Hematopoietic multipotent progenitor cell treated with erythropoietin and hydrocortisone succinate and interleukin-3 and kit ligand, for 4 days (in vitro differentiated cells): ENCODE measurements at places on chromosomes 3 and 15.
A peak's percentile ranks its signal among the peaks of the same experiment; 100 is the strongest.

GRCh38 chr3:113802795-113803455 lies 35.7 kb upstream of the GRAMD1C start:
- DNase-seq: no peak

GRCh38 chr15:66070220-66070934 lies 183.2 kb downstream of the MEGF11 start:
- no peak for DNase-seq

DNA sequence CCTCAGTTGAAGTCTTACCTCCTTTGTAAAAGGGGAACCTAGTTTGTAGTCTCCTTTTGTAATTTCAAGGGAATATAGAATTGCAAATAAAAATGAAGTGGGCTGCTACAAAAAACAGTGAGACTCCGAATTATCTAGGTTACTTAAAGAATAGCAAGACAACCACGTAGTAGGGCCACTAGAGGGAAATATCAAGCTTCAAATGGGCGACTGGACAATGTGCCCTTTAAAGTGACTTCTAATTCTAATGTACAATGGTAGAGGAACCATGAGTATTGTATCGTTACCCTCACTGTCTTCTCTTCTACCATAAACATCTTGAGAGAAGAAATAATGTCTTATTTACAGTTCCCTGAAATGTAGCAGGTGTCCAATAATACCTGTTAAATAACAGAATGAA lies 56.3 kb downstream of the TP63 start:
- DNase-seq: no peak

DNA sequence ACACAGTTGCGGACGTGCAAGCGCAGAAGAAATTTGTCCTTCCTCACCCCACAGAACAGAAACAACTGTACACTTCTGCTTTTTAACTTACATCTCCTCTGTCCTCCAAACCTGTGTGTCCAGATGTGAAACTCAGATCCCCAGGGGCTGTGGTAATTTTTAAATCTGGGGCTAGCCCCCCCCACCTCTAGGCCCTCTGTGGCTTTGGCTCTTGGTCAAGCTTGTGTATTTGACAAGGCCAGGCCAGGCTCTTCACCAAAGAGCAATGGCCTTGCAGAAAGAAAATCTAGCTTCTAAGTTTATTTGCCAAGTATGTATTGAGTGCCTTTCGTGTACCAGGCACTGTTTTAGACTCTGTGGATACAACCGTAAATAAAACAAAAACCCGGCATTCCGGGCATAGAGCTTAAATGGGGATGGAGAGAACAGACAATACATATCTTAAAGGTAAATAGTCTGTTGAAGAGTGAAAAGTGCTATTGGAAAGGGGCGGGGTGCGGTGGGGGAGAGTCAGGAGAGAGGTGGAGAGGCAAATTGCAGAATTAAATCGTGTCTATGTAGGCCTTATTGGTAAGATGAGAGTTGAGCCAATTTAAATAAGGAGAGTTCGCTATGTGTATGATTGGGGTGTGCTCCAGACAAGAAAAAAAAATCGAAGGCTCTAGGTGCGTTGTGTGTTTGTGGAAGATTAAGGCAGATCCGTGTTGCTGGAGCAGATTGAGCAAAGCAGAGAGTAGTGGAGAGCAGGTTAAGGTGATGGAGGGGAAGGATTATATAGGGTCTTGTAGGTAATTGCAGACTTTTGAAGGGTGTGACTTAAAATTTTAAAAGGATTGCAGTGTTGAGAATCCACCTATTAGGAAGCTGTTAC lies 781 bp upstream of the DPH6 start:
- DNase-seq: no peak

- no peak for DNase-seq
These were observed 14.2 kb downstream of the SERPINI1 start for GRCh38 chr3:167749728-167750127.

GRCh38 chr15:85424154-85424553 lies 43.8 kb downstream of the AKAP13 start:
- no peak for DNase-seq

GRCh38 chr3:46380471-46381221 lies 9.9 kb downstream of the CCR5 start:
- no peak for DNase-seq

DNA sequence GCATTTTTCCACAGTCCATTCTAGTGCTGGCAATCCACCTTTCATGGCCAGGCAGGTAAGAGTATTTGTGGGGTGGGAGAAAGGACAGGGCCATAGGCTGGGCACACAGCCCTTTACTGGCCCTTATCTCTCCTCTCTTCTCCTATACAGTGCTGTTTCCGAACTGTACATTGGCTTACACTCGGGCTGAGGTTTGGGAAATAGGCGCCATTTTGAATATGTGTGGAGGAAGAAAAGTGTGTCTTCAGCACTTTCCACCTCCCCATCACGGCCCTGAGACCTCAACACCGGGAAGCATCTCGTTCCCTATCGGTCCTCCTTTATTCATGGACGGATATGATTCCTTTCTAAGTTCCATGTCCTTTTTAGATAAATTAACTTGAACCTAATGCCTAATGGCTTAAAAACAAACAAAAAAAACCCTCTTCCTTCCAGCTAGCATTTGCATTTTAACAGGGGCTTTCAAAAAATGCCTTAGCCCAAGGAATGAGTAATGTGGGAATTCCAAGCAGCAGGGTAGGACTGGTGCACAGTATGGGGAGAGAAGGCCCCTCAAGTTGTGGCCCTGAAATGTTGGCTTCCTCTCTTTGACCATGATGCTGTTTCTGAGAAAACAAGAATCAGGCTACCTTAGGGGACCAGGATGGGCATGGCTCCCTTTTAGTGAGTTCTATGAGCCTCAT lies 24.5 kb downstream of the CD86 start:
- DNase-seq: no peak

- no peak for DNase-seq
These were observed 131.6 kb downstream of the OCA2 start for GRCh38 chr15:27967541-27967940.

GRCh38 chr15:39914977-39915376 lies 5.1 kb downstream of the GPR176 start:
- no peak for DNase-seq

DNA sequence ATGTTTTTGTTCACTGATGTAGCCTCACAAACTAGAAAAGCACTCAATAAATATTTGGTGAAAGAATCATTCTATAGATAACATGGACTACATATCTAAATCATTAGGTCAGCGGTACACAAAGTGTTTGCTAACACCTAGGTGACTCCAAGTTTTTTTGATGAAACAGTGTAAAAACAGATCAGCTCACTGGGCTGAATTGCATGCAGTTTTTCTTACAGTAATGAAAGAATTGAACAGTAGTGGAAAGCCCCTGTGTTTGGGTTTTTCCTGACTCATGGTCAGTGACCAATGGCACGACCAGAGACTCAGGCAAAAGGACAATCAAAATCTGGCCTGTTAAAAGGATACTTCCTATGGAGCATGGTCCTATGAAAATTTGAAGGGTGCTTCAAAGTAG lies 384.3 kb upstream of the EPHA6 start:
- DNase-seq: no peak

DNA sequence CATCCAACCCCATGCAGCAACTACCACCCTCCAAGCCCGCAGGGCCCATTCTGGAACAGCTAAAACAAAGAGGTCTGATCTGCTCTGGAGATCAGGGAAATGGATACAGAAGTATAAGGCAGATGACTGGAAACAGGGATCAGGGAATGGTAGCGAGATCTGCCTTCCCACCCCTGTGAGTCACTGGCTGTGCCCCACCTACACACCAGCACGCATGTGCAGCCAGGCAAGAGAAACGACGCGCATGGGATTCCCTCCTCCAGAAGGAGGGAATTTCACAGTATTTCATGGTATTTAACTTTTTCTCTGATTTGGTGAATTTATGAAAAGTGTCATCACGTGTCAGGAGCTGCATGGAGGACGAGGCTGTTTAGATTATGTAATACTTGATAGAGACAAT lies 116.7 kb downstream of the ARRDC4 start:
- no peak for DNase-seq

DNA sequence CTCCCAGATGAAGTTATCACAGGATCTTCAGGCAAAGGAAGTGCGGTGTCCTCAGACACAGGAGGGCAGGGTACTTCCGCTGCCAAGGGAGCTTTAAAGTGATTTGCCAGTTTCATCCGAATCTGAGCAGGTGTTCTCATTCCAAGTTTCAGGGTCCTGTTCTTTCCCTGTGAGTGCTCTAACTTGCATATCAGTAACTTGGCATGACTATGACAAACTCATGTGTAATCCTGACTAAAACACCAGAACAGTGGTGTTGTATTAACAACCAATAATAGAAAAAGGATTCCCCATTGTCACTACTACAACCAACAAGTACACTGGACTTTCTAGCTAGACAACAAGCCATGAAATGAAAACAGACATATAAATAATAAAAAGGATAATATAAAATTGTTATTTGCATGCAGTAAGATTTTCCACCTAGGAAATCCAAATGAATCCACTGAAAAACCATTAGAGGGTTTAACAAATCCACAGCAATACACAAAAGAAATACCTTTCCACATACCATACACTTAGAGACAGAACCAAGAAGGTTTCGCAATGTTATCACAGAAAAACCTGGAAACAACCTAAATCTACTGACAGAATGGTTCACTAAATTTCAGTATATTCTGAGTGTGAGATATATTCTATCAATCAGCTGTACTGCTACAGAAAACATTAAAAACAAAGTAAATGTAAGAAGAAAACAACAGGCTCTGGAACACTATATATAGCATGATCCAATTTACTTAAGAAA lies 40.9 kb upstream of the RPL35A start:
- no peak for DNase-seq

- peak; percentile 13 for DNase-seq
These were observed 32.1 kb upstream of the EBLN2 start for GRCh38 chr3:73029321-73029796.
